Central memory CD4-positive, alpha-beta T cell (primary cell): ENCODE measurements at places on chromosomes 5 and 9.

DNA sequence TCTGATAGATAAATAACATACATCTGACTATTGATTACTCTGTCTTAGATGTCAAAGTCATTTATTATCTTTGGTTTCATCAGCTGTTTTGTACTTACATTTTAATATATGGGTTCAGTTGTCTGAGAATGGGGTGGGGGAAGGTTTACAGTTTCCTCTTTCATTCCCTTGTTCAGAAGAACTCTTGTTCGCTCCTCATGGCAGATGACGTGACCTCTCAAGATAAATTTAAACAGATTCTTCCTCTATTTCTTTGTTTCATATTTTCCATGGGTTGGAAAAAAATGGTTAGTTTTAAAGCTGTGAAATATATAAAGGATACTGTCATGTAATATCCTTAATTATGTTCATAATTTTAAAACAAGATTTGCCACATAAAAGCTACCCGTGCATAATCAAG is 61.4 kb downstream of the TSSK1B start:
- DNase-seq = no peak

DNA sequence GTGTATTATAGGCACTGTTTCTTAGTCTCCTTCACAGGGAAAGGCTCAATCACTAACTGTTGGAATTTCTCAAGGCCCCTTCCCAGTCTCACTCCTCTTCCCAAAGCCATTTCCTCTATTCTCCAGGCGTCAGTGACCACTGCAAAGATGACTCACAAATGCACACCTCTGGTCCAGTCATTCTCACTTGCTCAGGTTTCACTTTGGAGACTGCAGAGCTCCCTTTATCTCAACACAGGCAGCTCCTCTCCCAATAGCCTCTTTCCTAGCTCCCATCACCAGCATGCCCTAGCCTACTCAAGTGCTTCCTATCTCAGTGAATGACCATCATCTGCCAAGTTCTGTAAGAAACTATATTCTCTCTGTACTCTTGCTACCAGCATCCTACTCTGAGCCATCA is 323.6 kb downstream of the NTRK2 start:
- no peak for DNase-seq

GRCh38 chr5:149114403-149115312 is 26.6 kb upstream of the ABLIM3 start:
- peak; percentile 30 for DNase-seq

GRCh38 chr9:25350011-25350410 is 328.2 kb downstream of the TUSC1 start:
- DNase-seq = no peak

GRCh38 chr9:36930941-36931340 is 103.1 kb downstream of the PAX5 start:
- no peak for DNase-seq

DNA sequence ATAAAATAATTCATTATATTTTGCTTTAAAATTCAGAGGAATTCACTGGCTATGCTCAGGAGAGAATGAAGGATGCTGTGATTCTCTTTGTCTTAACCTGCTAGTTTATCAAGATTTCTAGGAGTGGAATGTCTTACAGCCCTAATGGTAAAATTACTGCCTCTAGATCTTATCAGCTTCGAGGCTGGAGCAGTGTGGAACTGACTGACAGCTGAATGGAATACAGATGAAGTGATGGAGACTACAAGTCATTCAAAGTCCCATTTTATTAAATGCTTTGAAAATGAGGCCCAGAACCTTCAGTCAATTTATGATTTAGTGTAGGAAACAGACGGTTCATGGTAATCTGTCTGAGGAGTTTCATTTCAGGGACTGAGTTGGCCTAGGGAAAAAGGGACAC is 202.1 kb downstream of the RFX3 start:
- DNase-seq = no peak

- no peak for DNase-seq
Measured at GRCh38 chr5:173890195-173890991, 2.2 kb downstream of the CPEB4 start.

DNA sequence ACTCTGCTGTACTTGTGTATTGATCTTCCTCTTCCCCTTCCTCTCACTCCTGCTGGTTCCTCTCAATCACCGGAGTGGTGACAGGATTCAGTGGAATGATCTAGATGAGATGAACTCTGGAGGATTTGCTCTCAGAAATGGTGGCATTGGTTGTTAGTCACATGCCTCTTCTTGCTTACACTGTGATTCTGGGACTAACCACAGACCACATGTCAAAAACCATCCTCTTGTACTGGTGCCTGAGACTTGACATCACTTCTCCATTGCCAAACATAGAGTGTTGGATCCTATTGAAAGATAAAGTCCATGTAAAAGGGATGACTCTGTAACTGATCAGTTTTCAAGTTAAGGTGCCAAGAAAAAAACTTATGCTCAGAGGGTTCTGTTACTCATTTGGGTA is 506.5 kb downstream of the DMAC1 start:
- DNase-seq = no peak

DNA sequence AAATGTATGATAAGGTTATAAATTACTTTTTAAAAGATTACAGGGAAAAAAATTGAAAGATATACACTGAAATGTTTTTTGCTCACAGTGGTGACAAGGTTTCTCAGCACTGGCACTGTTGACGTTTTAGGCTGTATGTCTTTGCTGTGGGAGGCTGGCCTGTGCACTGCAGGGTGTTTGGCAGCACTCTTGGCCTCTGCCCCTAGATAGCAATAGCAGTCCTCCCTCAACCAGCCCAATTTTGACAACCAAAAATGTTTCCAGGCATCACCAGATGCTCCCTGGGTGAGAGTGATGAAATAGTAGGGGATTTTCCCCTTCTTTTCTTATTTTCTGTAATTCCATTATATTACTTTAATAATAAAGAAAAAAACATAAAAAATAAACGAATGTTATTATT is 3.3 kb downstream of the CD274 start:
- DNase-seq = no peak

DNA sequence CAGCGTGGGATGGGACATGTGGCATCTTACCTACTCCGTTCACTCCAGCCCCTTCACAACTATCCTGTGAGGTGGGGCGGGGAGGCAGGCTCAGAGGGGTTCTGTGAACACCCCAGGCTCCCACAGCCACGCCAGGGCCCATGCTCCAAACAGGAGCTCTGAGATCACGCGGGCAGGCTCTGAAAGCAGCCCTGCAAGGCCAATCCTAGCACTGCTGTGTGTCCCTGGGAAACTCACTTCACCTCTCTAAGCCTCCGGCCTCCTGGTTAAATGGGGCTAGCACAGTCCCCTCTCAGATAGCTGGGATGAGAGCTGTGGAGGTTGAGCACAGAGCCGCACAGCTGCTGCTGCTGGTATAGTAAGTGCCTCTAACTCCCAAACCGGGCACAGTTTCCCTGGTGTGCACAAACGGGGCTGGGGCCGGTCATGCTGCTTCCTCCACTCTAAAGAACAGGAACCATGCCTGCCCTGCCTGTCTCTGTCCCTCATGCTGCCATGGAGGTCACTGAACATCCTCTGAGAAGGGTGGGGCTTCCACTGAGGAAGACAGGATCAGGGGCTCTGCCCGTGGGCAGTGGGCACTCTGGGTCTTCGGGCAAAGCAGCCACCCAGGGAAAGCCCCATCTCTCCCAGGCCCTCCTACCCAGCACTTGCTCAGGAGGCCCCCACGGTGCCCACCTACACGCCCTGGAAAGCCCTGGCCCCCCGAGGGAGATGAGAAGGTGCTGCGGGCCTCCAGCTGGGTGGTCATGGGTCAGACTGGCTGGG is 13.0 kb upstream of the ASS1 start:
- no peak for DNase-seq
